ENCODE measurements at places on chromosomes 1 and 21.

DNA sequence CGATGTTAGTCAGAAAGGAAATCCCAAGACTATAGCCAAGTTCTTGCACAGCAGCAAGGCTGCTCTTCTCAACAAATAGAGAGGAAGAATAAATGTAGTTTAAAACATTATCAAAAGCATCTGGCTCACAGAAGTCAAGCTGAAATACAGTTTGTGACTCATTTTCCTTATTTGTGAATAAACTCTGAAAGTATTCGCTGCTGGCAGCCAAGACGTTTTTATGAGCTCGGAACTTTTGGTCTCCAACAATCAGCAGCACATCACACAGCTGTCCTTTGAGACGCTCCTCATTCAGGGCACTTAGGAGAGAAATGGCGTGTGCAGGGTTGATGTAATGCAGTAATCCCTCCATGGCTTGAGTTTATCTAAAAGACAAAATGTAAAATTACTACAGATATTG, 16.4 kb downstream of the ZBTB21 start:
- DNase-seq = no peak

DNA sequence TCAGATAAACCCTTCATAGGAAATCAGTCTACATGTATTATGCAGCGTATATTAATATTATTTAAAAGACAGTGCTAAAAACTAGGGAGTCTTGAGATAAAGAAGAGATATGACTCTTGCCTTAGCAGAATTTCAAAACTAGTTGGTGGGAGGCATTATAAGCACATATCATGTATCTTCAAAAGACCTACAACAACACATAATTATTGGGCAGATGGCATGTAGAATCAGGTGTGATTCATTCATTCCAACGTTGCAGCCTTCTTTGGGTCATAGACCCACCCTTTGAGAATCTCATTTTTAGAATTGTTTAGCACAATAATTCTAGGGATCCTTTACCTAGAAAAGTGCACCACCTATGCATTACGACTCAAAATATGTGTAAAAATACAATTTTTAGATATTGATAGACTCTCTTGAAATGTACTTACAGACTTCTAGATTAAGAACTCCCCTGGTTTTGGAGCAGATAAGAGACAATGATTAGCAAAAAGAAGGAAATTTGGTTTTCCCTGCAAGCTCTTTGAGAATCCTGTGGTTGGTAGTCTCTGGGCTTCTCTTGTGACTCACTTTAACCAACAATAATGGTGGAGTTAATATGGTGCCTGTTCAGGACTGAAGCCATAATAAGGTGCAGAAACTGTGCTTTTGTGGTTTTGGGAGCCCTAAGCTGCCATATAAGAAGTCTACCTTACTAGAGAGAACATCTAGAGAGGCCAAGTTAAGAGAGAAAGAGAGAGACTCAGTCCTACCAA, 85.3 kb upstream of the RGS4 start:
- DNase-seq = no peak

- no peak for DNase-seq
Measured at GRCh38 chr1:184408580-184408979, 21.8 kb downstream of the C1orf21 start.

DNA sequence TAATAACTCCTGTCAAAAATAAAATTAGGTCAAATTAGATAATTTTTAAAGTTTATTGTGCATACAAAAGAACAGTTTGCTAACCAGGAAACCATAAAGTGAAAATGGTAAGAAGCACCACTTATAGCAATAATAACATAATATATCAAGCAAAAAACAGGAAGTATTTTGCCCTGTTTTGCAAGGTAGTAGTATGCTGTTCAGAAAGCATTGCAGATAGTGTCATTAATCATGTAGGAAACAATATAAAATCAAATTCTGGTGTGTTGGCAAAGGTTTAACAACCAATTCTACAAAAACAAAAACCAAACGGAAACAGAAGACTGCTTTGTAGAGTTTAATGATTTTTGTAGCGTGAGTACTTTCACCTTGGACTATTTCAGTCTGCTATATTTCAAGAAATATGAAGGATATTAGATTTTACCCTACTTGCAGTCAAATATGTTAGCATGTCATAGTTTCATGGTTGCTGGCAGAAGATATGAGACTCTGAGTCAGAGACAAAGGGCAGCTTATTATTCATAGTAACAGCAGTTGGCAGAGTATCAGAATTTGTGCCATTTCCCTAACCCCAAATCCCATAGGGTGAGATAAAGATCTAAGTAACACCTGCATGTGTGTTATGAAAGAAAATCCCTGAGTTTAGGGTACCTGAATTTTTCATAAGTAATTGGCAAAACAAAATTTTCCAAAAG, 729.0 kb upstream of the BRINP3 start:
- DNase-seq = no peak

DNA sequence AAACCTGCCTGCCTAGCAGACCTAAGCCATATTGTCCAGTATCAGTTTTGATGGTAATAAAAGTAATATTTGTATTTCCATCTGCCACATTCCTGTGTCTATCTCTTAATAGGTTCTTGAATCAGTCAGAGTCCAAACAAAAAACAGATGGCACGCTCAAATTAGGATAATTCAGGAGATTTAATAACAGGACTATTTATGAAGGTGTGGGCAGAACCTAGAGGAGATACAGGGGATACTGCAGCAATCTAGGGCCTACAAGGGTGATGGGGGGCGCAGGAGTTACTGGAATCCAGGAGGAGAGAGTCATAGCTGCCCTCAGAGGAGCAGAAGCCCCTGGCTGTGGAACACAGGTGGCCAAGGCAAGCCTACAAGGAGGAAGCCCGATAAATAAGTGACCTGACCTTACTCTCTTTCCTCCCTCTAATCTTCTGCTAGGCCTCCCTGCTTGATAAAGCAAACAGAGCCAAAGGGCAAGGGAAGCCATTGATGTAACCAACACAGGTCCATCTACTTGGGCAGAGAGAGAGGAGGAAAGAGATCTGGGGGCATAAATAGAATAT, 11.9 kb upstream of the HYI start:
- DNase-seq = no peak

DNA sequence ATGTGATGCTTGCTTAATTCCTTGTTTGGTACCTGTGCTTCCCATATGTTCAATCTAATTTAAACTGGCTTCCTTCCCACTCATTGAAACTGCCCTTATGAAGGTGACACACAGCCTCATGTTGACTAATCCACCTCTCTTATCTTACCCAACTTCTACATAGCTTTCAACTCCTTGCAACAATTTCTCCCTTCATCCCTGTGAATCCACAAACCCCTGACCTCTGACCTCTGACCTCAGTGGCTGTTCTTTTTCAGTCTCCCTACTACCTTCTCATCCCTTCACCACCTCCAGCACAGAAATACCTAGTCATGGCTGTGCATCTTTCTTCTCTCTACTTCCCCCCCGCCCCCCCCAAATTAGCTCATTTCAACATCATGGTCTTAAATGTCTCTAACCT, 144.5 kb downstream of the TTLL7 start:
- no peak for DNase-seq

GRCh38 chr1:215032911-215033526, 49.5 kb upstream of the KCNK2 start:
- no peak for DNase-seq

- DNase-seq = no peak
Measured at GRCh38 chr1:214123061-214123784, 135.4 kb downstream of the PROX1 start.

- no peak for DNase-seq
Measured at GRCh38 chr1:28056129-28056925, 32.1 kb downstream of the EYA3 start.

DNA sequence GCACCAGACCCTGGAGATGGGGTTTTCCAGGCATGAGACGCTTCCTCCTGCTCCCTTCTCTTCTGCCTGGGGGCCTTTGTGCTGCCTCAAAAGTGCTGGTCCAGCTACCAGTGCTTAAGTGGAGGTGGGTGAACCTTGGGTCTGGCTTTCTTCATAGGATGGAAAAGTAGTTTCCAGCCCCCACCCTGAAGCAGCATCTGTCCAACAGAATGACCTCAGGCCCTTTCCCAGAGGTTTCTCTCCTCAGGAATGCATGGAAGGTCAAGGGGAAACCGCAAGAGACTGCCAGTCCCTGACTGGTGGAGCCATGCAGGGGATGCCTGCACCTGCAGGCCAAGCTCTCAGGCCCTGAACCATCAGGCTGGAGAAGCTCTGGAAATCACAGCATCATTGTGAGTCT, 63.8 kb downstream of the HMGB4 start:
- no peak for DNase-seq

DNA sequence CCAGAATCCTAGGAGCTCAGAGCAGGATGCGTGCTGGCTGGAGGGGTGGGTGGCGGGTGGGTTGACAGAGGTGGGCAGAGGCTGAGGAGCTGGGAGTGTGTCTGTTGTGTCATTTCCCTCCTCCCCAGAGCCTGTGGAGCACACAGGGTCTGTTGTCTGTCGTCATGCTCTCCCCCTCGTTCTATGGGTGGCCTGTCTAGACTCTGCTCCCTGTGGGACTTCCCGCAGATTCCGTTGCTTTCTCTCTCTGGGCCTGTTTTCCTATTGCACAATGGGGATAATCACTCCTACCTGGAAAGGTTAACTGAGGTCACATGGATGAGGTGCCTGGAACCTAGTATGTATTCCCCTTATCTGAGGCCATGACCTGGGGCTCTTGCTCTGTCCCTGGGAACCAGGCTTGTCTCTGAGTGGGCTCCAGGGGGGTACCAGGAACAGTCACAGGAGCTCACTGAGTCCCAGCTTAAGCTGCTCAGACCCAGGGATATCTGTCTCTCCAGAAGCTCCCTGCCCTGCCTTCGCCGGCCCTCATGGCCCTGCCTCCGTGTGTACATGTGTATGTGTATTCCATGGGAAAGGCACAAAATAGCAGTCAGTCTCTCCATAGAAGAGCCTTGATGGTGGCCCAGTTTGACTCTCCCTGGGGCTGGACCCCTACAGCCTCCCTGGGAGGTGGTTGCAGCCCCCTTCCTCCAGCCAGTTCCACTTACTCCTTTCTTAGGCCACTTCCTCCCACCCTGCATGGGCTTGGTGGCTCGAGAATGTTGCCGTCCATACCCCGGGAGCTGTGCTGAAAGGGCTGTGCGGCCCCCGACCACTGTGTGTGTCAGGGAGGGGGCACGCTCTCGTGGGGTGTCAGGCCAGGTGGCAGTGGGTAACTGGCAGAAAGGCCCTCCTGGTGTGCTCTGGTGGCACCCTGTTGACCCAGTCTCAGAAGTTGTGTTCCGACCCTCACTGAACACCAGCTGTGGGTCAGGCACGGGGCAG, 17.9 kb downstream of the PTPRF start:
- DNase-seq = no peak

DNA sequence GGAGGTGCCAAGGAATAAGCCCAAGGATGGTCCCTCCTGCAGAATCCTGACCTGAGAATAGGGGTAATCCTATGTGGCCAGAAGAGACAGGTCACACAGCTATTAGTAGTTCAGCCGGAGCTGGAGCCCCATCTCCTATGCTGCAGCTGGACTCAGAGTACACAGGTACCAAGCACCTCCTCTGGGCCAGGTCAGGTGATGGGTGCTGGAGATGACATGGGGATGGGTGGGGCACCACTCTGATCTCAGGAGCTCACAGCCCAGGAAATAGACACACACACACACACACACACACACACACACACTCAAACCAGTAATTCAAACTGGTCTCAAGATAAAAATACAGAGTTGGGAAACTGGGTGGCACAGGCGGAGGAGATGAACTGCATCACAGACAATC, 54.2 kb upstream of the SSBP3 start:
- no peak for DNase-seq

GRCh38 chr1:11653101-11653860, 948 bp downstream of the FBXO2 start:
- no peak for DNase-seq

DNA sequence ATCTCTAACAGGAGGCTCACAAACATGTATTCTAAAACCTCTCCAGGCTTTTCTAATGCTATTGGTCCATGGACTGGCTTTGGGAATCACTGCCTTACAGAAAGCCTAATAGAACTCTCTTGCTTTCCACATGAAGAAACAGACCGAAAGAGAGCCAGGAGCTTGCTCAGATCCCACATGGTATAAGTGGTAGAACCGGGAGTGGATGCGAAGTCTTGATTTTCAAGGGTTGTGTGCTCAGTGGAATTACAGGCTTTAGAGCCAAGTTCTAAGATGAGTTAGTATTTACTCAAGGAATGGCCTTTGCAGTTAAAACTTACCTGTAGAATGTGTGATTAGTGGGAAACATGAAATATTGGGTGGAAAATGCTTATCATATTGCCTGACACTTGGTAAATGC, 54.3 kb upstream of the HSD17B7 start:
- DNase-seq = no peak

DNA sequence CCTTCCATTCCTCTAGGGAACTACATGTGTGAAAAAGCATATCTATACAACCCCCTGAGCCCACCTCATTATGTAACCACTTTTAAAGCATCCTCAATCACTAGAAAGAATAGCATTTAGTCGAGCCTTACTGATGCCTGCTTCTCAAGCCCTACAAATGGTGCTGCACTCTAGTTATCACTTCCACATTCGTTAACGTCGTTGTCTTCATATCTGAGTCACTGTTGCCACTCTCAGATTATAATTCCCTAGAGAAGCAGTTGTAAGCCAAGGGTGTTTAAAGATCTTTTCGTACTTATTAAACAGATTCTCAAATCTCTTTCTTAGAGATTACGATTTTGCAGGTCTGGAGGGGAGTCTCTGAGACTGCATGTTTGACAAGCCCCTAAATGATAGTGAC, 16.5 kb downstream of the ATP1B1 start:
- no peak for DNase-seq

DNA sequence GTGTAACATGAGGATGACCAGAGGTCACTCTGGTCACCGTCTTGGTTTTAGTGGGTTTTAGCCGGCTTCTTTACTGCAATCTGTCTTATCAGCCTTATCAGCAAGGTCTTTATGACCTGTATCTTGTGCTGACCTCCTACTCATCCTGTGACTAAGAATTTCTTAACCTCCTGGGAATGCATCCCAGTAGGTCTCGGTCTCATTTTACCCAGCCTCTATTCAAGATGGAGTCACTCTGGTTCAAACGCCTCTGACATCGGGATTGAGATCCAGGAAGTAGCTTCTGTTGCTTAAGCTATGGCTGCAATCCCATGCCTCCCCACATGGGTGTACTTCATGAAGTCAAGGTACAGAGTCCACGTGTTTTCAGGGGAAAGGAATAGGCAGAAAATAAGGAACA, 19.9 kb downstream of the FMN2 start:
- no peak for DNase-seq

DNA sequence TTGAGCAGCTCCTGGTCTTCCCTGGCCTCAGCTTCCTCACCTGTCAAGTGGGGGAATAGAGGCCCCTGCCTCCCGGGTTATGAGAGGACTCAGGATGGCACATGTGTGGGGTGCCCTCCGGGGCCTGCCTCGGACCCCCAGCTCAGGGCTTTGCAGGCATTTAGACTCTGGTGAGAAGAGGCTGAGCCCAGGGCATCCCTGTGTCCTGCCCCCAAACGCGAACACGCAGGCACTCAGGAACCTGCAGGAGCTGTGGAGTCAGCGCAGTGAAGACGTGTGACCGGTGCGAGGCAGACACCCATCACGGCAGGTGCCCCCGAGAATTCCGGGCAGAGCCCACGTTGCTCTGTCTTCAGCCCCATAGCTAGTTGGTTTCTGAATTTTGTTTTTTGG, 5.5 kb upstream of the PEX10 start:
- DNase-seq = no peak

DNA sequence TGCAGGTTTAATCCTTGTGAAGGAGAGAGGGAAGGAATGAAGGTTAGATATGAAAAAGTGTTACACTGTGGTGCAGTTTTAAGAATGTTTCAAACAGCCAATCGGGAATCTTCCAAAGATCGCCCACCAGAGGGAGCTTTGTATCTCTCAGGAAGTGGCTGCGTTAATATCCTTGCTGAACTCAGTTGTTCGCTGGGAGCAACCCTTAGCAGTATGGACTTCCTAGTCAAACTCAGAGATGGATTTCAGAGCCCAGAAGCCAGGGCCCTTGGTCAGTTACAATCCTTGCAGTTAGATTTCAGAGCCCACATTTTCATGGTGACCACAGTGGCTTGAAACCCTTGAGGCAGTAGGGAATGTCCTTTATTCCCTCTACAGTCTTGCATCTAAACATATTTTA, 136.2 kb downstream of the NTNG1 start:
- peak; percentile 25 for DNase-seq

Data from SW 1271 (cell line).